Fibroblast of skin of back (primary cell): ENCODE measurements at places on chromosomes 16 and 17.

GRCh38 chr16:1745181-1745899, 26.0 kb downstream of the NME3 start:
- peak; percentile 82 for DNase-seq

DNA sequence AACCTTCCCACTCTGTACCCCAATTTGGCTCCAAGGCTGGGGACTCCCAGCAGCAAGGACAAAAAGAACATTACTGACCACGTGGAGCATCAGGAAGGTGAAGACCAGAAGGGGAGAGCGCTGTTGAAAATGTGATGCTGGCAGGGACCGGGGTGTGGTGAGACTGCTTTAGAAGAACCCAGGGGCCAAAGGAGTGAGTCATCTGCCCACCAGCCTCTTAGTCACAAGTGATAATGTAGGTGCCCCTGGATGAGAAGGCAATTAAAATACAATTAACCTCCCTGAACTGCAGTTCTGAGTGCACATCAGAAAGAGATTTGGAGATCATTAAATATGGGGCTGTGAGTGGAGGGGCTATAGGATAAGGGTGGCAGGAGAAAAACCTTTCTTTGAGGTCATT, 366.6 kb upstream of the CCL2 start:
- DNase-seq = no peak

- peak; percentile 80 for DNase-seq
These were observed 76.0 kb downstream of the METRNL start for GRCh38 chr17:83155128-83156121.

- peak; percentile 89 for DNase-seq
These were observed 26.4 kb upstream of the CLEC18A start for GRCh38 chr16:69924777-69925191.

GRCh38 chr17:27153005-27153404, 140.9 kb upstream of the WSB1 start:
- no peak for DNase-seq

DNA sequence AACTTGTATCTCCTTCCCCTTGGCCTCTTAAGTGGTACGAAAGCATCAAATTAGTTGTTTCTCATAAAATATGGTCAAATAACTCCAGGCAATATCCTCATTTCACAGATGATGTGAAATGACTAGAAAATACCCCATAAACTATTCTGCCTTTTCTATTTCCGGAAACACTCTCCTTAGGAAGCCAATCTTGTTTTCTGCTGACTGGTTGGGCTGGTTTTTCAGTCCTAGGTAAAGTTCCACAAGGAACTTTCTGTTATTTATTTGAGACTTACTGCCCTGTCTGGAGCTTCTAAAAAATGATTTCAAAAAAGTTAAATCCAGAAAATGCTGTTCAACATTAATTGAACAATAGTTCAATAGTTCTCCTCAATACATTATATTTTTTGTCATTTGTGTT, 7.3 kb downstream of the MYOCD start:
- no peak for DNase-seq

DNA sequence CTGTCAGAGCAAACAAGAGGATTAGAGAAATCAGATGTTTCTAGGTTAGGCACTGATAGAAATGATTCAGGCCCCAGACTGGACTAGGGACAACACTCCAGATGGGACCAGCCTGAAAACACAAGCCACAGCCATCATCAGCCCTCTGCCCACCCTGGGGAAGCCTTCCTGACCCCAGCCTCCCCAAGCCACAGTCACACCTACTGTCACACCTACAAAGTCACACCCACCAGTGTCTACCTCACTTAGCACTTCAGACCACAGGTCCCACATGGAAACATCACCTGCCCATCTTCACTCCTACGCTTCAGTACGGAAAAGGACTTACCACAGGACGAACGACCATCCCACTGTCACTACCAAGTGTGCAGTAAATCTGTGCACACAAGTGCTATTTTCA, 197.9 kb downstream of the ZFHX3 start:
- DNase-seq = peak; percentile 18

GRCh38 chr17:19958023-19958422, 19.6 kb downstream of the AKAP10 start:
- DNase-seq = peak; percentile 95

DNA sequence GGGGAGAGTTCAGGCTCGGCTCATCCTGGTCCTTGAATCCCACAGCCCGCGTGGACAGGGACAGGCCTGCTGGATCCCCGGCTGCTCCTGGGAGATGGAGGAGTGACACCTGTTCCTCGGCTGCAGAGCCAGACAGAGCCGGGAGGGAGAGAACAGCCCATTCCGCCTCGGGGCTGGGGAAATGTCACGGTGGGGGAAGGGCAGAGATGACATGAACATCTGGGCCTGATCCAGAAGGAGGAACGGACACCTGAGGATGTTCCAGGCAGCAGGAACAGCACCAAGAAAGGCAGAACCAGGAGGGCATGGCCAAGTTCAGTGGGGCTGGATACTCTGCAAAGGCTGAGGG, 2.1 kb downstream of the ZNF764 start:
- no peak for DNase-seq

GRCh38 chr17:51914577-51914976, 243.9 kb downstream of the CA10 start:
- no peak for DNase-seq

DNA sequence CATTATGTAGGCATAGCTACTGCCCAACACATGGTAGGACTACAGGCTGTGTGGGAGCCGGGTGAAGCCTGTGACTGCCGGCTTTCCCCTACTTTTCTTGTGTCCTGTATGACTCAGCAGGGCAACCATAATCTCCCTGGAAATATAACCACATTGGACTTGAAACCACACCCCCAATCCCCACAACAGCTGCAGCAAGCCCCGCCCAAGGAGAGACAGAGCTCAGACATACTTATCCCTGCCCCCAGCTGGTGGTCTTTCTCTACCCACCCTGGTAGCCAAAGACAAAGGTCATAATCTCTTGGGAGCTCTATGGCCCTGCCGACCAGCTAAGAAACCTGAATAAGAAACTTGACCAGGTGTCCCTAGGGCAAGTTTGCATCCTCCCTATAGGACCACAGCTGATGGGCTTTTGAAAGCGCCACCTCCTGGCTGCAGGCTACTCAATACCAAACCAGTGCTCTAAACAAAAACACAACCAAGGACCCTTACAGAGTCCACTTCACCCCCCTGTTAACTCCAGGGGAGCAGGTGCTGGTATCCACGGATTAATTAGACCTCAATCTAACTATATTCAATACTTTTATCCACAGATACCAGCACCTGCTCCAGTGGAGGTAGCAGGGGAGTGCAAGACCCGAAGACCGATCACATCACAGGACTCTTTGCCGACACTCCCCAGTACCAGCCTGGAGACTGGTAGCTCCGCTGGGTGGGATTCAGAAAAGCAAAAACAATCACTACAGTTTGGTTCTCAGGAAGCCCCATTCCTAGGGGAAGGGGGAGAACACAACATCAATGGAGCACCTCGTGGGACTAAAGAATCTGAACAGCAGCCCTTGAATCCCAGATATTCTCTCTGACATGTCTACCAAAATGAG, 91.2 kb downstream of the IRX5 start:
- DNase-seq = peak; percentile 56

DNA sequence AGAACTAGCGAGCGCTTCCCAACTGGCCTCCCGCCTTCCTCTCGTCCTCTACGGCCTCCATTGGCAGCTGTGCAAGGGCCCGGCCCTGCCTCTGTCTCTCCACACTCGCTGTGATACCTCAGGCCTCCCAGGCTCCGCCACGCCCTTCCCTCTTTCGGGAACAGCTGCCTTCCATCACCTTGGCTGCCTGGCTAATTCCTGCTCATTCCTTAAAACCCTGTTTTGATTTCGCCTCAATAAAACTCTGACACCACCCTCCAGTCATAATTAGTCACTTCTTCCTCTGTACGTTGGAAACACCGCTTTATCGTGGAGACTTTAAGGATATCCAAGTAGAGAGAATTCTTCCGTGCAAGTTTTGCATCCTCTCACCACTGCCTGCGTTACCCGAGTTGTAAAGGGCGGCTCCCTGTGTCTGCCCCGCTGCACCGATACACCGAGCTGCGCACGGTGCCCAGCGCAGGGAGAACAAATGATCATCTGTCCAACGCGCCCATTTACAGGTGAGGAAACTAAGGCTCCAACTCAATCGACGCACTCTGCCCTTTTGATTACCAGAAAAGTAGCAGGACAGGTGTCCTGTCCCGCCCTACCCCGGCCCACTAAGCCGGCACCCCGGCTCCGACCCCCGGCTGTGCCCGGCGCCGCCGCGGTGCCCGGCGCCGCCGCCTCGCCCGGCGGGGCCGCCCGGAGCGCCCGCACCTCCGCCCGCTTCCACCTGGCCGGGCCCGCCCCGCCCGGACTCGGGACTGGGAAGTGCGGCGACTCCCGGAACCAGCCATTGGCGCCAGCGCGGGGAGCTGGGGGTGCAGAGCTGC, 139.7 kb downstream of the SEC14L1 start:
- peak; percentile 58 for DNase-seq

DNA sequence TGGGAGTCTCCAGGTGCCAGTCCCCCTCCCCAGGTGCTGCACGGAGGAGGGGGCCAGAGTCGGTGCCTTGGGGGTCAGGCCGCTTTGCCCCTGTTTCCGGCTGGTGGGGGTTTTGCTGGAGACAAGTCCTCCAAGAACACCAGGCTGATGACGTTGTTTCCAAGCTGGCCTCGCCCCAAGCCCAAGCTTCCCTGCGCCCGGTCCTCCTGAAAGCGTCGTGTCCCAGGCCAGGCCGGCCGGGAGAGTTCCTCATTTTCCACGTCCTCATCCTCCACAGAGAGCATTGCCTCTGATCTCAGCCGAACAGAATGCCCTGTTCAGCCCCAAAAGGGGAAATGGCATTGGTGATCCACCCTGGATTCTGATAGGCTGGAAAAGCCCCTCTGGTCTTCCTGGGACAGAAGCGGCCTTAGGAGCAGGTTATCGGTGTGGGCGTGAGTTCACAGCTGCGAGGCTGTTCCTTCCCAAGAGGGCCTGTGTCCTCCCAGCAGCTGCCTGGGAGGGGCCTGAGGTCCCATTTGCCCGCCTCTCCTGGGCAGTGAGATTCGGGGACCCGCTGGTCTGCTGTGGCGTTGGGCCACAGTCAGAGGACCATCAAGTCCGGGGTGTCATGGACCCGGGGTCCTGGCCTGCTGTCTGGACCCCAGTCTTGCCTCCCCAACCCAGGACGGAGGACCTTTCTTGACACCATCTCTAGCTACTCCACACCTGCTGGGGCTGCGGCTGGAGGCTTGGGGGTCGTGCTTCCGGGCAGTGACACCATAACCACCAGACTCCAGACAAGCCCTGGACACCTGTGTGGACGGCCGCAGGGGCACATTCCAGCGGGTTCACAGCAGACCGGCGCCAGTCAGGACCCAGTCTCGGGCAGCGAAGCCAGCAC, 7.1 kb downstream of the SOX8 start:
- no peak for DNase-seq

DNA sequence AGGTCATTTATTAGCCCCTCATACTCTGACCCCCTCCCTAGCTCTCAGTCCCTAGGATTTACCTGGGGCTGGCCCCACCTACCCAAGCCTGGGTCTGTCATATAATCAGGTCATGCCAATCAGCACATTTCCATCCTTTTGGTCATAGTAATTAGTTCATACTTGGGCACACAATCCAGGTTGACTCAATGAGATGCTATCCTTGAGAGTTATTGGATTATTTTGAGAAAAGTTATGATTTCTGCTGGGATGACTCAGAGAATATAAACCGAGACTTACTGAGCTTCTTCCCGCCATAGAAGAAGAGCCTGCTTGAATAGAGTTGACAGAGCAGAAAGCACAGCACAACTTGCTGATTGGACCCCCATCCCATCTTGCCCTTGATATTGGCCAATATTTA, 331.5 kb downstream of the CBLN1 start:
- peak; percentile 67 for DNase-seq

- DNase-seq = no peak
These were observed 121.2 kb downstream of the RPTOR start for GRCh38 chr17:80665792-80666191.

DNA sequence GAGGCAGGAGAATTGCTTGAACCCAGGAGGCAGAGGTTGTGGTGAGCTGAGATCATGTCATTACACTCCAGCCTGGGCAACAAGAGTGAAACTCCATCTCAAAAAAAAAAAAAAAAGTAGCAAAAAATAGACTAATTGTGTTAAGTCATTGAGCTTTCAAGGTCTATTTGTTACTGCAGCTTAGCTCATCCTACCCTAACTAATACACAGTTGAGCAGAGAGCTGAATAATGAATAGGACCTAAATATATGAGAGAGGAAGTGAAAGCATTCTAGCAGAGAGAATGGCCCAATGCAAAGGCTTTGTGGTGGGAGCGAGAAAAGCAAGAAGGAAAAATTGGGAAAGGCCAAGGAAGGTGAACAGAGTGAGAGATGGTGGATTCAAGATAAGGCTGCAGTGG, 128.3 kb downstream of the AXIN2 start:
- DNase-seq = no peak

- DNase-seq = no peak
These were observed 819 bp downstream of the SUPT4H1 start for GRCh38 chr17:58351182-58351581.

DNA sequence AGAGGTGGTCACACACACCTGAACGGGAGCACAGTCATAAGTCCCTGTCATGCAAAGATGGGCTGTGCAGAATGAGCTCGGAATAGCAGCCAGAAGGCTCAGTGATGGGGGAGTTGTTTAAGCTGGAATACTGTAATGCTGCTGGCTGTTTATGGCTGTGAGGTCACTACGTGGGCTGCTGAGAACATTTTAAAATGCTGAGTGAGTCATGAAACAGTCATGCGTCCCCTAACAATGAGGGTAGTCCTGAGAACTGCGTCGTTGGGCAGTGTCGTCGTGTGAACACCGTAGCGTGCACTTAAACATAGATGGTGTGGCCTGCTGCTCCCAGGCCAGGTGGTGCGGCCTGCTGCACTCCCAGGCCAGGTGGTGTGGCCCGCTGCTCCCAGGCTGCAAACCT, 39.7 kb downstream of the TBCD start:
- peak; percentile 67 for DNase-seq

DNA sequence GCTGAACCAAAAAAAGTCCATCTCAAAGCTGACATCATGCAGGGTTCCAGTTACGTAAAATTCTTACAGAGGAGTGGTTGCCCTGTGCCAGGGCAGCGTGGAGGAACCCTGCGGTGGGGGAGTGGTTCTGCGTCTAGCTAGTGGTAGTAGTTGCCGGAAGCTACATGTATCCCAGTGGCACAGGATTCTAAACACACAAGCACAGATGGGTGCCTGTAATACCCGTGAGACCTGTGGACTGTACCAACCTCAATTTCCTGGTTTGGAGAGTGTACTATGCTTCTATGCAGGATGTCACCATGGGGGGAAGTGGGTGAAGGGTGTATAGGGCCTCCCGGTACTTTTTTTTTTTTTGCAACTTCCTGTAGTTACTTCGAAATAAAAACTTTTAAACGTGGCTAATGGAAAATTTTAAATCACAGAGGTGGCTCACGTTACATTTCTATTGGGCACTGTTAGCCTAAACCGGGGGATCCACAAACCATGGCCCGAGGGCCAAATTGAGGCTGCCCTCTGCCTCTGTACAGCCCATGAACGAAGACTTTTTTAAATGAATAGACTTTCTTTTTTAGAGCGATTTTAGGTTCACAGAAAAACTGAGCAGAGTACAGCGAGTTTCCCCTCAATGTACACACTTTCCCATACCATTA, 38.5 kb downstream of the TBC1D16 start:
- no peak for DNase-seq

DNA sequence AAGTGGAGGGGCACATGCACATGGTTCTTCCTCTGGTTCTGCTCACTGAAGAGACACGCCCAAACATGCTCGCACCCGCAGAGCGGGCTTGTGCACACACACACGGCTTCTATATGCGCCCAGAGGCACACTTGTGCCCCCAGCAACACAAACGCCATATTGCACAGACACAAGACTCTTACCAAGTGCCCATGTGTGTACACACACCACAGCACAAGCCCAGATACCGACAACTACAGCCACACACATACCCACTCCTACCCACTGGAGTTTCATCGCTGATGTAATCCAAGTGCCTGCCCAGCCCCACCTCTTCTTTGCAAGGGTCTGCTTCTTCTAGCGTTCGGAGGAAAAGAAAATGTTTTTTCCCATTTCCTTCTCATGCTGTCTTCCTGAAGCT, 6.5 kb upstream of the PRR29 start:
- DNase-seq = no peak
